ENCODE measurements at places on chromosomes 5 and 9. TPM values are rescaled to one million over a fixed set of nuclear protein-coding genes. Genes with fewer than 3 reads are reported as not detected.
A peak's percentile ranks its signal among the peaks of the same experiment; 100 is the strongest.

DNA sequence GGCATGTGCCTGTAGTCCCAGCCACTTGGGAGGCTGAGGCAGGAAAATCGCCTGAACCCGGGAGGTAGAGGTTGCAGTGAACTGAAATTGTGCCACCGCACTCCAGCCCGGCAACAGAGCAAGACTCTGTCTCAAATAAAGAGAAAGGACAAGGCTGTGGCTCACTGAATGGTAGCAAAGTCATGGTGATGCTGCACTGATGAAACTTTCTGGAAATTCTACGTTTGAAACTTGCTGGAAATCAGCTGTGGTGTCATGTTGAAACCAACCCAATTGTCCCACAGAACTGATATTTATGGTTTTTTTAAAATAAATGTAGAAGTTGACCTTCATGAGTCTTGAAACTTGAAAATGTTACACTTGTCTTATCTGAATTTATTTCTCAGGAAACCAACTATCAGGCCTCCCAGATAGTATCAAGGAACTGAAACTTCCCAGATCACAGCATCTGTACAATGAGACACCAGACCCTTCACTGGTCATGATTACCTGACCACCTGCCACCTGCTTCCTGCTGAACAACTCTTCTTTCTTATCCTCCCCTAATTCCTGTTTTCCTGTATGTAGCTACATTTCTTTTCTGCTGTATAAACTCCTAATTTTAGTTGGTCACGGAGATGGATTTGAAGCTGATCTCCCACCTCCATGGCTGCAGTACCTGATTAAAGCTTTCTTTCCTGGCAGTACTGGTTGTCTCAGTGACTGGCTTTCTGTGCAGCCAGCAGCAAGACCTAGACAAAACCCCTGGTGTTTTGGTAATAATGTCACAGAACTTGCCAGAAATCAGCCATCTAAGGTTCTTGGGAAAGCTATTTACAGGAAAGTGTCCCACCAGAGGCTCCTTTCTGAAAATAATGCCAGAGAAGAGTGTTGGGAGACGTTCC, 5.6 kb upstream of the TBC1D13 start:
- DNase-seq = no peak

DNA sequence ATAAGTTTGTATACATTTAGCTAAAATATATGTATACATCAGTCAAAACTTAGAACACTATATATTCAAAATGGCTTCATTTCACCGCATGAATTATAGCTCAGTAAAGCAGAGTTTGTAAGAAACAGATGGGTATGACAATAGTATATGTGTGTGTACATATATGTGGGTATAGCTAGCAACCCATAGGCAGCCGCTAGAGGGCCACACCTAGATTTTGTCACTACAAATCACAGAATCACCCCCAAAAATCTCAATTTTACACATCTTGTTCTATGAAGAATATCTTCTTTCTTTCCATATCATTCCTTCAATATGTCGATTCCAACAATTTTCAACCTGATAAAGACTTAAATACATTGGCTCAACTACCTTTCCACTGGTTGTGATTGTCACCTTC, 357.8 kb upstream of the CCNG1 start:
- DNase-seq = no peak

The ENTREP1 gene
- total RNA-seq = not detected

The DAPK1 gene
- total RNA-seq = 37.8 TPM

DNA sequence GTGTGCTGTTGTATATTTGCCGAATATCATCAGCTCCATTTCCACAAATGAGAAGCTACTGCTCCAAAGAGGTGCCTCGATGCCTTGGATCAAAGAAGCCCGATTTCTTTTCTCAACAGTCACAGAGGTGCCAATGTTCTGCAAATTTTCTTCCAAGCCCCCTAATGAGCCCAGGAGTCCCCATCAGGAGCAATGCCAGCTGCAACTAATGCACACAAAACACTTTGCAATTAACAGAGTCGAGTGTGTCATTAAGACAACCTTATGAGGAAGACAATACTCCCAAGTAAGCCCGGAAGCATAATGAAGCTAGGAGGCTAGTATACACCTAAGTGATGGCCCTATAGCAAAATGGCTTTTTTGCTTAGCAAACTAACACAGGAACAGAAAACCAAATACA, 247.0 kb downstream of the TRIM32 start:
- DNase-seq = no peak

DNA sequence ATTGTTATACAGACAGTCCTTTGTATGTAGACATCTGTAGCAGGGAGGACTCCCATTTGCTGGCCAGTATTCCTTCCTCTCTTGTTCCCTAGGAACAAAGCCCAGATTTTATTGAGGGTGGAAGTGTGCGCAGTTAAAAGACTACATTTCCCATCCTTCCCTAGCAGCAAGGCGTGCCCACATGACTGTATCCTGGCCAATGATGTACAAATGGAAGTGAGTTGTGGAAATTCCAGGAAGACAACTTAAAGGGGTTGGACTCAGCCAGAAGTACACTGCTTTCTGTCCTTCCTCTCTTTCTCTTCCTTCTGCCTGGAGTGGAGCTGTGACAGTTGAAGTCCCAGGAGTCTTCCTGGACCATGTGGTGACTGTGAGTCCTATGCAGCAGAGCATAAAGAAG, 89.0 kb downstream of the HRH2 start:
- no peak for DNase-seq

The PCDHB14 gene
- total RNA-seq = not detected

DNA sequence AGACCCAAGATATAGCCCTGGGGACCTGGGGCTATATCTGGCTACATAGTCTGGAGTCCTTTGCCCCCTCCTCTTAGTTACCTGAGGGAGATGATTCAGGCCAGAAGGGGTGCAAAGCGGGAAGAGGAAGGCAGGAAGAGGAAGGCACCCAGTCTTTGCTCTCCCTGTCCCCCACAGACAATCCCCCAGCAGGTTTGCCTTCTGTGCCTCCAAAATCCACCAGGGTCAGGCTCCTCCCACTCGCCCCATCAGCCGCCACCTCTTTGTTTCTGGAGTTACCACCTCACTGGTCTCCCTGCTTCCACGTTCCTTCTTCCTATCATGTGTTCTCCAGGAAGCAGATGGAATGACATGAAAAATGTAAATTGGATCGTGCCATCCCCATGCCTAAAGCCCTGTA, 31.2 kb upstream of the FABP6 start:
- DNase-seq = no peak

DNA sequence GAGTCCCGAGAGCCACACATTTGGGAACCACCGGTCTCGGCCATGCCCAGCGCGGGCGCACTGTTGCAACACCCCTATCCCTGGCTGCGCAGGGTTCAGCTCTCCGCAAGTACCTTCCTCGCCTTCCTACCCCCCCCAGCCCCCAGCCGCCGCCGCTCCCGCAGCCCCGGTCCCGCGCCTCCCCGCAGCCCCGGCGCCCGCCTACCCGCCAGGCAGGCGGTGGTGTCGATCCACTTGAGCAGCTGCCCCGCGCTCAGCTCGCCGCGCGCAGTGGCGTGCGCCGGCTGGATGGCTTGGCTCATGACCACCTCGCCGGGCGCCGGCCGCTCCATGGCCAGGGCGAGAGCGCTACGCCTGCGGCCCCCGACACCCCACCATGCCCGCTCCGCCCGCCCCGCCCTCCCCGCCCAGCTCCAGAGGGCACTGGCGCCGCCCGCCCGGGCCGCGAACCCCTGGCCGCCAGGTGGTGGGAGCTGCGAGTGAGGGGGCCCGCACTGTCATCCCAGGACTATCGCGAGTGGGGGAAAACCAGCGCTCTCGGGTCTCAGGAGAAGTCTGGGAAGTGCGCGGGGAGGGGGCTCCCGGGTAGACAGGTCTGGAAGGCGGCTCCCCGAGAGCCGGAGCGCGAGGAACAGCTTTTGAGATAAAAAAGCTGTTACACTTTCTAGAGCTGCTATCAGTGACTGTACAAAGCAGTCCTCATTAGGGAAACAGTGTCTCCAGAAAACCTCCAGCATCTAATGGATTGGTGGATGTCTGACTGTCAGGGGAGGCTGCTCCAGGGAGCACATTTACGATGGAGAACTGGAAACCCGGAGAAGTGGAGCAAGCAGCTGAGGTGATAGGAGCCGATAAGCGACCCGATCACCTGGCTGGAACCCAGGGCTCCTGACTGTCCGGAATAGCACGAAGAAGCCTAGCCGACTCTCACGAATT, at the start of gene ACOT12:
Gene ACOT12 (minus strand): TSS at position 352 of the 936 bp plus-strand sequence. CDS start 20 bp downstream, at position 332.
- DNase-seq = peak; percentile 8

The PCDHGB7 gene
- not detected for total RNA-seq

The TAF11L5 gene
- not detected for total RNA-seq

DNA sequence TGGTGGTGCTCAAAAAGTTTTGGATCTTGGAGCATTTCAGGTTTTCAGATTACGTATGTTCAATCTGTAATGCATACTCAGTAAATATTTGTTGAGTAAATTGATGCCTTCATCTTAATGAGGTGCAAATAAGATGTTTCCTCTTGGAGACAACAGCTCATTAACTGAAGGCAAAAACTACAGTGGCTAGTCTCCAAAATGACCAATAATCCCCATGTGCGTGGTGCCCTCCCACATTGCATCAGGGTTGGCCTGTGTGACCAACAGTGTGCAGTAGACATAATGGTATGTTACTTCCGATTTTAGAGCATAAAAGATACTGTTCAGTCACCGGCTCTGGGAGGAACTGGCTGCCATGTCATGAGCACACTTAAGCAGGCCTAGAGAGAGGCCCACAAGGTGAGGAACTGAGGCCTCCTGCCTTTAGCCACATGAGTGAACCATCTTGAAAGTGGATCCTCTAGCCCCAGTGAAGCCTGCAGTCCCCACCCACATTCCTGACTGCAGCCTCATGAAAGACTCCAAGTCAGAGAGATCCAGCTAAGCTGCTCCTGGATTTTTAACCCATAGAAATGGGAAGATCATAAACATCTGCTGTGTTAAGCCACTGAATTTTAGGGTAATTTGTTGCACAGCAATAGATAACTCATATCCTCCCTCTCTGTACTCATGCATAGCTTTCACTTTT, 55.7 kb downstream of the LIFR start:
- DNase-seq = no peak

The SHISAL2B gene
- total RNA-seq = not detected

The PCAT7 gene
- not detected for total RNA-seq

- DNase-seq = no peak
Observed at GRCh38 chr9:134420281-134420845, 94.1 kb downstream of the RXRA start.

The OTP gene
- total RNA-seq = not detected

GRCh38 chr5:151697452-151697851, 10.7 kb upstream of the SPARC start:
- DNase-seq = no peak

DNA sequence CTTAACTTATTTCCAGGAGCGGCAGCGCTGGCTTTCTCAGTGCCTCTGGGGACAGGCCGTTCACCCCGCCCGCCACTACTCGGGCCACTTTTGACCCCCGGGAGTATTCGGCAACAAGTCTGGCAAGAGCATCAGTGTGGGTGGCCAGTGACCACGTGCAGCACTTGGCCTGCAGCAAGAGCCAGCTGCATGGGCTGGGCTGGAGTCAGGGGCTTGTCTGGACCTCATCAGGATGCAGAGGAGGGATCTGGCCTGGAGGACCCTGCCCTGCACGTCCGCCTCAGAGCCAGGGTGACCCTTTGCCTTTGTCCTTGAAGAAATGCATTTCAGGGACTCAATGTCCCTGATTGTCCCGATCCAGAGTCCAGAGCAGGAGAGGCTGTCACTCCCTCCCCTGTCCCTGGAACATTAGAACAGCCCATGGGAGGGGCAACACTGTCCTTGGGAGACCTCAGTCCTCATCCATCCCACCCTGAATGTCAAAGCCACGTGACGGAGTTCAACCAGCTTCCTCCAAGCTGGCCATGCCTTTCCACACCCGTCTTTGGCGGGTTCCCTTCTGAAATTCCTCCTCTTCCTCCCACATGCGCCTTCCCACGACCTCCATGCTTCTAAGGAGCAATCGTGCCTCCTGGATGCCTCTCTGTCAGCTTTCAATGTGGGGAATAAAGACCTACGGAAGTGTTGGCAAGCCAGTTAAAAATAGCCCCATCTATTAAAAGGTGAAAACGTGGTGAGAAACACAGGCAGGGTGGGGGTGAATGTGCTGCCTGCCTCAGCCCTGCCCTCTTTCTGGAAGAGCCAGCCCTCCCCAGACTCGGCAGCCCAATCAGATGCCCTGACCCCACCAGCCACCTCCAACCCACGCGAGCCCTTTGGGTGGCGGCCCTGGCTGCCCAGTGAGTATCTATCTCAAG, 99.0 kb downstream of the OLFM1 start:
- DNase-seq = no peak

Data from activated T-cell treated with anti-CD3 and anti-CD28 coated beads, Interleukin-2, amount 50 U/mL, for 72 hours (primary cell).